ENCODE measurements at places on chromosomes 12 and 14.
A peak's percentile ranks its signal among the peaks of the same experiment; 100 is the strongest.

DNA sequence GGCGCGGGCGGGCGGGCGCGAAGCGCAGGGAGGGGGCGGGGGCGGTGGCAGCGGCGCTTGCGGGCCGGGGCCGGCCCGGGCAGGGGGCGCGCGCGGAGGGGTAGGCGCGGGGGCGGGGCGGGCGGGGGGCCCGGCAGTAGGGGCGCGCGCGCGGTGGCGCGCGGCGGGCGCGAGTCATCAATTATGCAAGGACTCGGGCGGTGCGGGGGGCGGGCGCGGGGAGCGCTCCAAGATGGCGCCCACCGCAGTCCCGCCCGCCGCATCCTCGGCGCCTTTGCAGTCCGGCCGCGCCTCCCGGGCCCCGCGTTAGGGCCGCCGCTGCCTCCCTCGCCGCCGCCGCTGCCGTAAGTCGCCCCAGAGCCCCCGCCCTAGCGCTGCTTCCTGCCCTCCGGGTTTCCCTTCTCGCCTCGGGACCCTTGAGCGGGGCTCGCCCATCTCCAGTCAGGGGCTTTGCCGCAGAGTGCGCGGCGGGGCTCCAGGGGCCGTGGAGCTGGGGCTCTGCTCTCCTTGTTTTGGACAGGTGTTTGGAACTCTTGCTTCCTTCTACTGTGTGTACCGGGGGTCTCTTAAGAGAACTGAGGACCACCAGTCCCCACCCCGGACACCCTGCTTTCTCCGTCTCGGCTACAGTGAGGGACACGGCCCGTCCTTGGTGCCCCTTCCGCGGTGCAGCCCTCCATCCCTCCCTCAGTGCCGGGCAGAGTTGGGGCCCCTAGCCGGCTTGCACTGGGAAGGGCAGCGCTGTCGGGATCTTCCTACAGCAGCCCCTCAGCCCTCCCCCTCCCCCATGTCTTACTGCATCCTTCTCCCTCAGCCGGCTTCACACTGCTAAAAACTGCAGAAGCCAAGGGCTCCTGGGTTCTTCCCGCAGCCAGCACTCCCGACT is at the start of gene SCN8A:
Gene SCN8A (plus strand): TSS at position 218 of the 886 bp plus-strand sequence. CDS start 71,585 bp downstream, outside the sequence.
- DNase-seq: peak; percentile 39

DNA sequence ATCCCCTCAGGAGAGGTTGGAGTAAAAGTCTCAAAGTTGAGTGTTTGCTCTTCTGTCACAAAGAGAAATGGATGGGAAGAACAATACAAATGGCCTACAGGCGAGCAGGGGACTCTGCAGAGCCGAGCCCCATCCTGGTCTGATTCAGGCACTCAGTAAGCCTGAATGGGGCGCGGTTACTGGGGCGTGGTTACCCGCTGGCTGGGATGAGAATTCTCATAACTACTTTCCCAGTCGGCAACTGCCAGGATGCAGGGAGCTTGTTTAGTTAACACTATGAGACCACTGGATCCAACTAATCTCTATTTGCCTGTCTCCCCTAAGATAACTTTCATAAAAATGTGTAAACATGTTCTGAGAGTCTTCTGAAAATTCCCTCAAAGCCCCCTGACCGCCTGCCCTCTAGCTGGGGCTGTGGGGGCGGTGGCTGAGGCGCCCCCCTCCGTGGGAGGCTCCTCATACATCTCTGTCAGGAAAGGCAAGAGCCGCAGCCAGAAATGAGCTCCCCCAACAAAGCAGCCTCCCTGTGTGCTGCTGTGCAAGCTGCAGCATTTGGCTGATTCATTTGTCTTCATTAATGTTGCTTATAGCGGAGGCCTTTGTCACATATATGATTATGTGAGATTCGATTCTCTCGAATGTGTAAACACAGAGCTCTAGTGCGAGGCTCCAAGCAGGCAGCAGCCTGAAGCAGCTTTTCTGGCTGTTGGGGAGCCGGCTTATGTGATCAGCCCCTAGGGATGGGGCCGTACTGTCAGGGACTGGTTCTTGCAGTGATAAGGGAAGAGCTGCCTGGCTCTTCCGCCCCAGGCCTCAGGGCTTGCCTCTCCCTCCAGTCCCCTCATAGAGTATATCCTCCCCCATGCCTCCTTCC is 126.1 kb upstream of the ARHGAP5 start:
- DNase-seq: no peak

DNA sequence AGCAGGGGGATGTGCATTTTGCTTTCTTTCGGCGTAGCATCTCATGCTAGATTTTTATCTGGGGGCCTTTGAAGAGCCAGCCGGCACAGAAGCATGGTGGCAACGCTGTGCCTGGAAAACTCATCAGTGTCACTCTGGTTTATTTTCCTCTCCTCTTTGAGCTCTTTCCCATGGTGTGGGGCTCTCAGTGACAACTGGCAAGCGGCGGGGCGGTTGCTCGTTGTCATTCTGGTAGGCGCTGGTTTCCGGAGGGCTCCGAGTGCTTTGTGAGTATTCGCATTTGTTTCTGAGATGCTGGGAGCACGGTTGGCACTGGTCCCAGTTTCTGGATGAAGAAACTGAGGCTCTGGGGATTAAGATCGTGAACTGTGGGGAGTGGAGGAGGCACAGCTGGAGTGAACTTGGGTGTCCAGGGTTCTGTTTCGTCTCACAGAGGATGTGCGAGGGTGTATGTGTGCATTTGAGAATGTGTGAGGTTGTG is 23.3 kb downstream of the TPCN1 start:
- DNase-seq: no peak

- DNase-seq: no peak
Measured at GRCh38 chr14:73176685-73177084, 40.4 kb downstream of the PSEN1 start.

- no peak for DNase-seq
Measured at GRCh38 chr12:57838594-57839302, 7.8 kb downstream of the CTDSP2 start.

DNA sequence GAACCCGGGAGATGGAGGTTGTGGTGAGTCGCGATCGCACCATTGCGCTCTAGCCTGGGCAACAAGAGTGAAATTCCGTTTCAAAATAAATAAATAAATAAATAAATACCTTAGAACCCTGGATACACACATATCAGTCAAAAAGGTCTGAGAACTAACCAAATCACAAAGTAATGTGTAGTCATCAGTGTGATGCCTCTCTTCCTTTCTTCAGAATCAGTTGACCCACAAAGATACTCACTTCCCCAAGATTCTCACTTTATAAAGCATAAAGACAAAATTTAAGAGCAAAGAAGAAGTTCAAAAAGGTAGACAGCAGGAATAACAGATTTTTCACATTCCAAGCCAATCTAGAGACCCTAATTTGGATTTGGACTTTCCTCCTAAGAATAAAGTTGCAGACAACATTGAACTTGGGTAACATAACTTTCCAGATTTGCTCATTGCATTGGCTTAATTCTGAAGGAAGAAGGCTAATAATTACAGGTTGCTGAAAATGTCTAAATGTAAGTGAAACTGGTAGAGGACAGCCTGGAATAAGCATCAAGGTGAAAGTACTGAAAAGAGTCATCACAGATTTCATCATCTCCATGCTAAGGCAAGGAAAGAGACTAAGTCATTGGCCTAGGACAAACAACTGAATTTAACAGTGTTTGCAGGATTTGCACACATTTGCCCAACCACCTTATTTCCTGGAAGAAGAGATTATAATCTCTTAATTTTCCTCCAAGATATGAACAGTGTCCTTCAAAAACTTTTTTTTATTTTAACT is 17.4 kb downstream of the TMED10 start:
- no peak for DNase-seq

- DNase-seq: no peak
Measured at GRCh38 chr12:29211696-29212095, 62.6 kb downstream of the FAR2 start.

GRCh38 chr14:79144896-79145295 is 974.7 kb downstream of the NRXN3 start:
- no peak for DNase-seq

- no peak for DNase-seq
Measured at GRCh38 chr12:80001562-80001961, 66.7 kb upstream of the PPP1R12A start.

GRCh38 chr14:58978343-58978742 is 210.1 kb upstream of the DAAM1 start:
- DNase-seq: no peak

- DNase-seq: no peak
Measured at GRCh38 chr12:132066345-132066685, 77.8 kb downstream of the DDX51 start.

DNA sequence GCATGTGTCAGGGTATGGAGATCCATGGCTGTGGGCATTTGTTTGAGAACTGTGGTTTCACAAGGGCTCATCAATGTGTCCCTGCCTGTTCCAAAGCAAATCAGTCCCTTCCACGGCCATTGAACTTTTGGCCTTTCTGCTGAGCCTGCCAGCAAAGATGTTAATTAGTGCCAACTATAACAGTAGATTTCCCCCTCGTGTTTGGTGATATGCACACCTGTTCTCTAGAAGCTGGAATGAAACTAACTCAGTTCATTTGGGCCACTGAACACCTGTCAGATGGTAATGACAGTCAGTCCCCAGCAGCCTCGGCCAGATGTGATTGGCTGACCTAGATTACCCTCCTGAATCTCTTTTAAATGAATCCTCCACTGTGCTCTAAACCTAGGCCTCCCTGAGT is 43.2 kb downstream of the IRAK3 start:
- DNase-seq: no peak

GRCh38 chr12:107317751-107318555 is 224.6 kb upstream of the CRY1 start:
- peak; percentile 67 for DNase-seq
